ENCODE measurements at places on chromosomes 2 and 18.
A peak's percentile ranks its signal among the peaks of the same experiment; 100 is the strongest.

- no peak for DNase-seq
Observed at GRCh38 chr2:212815453-212815852, 276.9 kb upstream of the ERBB4 start.

GRCh38 chr2:209868271-209868994 is 96.8 kb downstream of the UNC80 start:
- no peak for DNase-seq

GRCh38 chr2:145751629-145752028 is 1231.7 kb upstream of the ZEB2 start:
- DNase-seq, result peak; percentile 66

DNA sequence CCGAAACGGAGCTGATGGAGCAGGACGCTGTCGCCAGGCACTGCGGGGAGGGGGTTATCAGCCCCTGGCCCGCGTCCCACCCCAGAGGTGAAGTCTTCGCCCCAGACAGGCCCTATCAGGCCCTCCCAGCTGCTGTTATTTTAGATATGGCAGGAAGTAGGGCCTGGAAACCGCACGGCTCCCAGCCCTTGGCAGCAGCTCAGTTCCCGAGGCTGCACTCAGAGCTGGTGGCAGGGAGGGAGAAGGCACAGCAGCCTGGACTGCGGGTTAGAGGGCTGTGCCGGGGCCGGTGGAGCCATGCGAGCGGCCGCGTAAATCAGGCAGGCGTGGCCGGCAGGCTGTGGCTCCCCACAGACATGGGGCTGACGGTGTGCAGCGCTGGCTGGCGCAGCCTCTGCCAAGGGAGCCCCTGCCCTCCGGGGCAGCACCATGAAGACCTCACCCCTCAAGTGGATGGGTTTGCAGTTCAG is 111.4 kb downstream of the NFATC1 start:
- DNase-seq, result peak; percentile 15

DNA sequence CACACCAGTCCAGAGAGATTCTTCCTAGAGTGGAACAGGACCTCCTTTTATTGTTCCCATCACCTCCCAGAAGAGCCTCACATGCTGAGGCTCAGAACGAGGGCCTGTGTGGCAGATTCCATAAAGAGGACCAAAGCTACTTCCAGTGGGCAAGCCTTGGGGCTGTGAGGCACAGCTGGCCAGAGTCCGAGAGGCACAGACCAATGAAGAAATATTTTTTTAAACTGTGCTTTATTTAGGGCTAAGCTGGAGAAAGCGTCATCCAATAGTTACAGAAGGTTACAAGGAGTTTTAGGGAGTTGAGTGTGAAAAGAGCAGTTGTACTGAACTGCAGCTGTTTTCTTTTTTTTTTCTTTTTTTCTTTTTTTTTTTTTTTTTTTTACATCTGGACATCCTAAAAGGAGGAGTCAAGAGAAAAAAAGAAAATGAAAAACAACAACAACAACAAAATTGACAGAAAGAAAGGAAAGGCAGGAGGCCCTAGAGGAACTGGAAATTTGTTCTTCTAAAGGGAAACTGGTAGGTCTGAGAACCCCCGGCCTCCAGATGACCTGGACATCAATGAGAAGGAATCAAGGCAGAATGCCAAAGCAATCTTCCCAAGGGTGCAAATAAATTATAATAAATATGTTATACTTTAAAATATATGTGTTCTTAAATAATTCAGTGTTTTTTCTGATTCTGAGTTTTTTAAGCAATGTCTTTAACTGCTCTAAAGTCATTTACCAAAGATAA is 322.6 kb downstream of the CELF4 start:
- no peak for DNase-seq

DNA sequence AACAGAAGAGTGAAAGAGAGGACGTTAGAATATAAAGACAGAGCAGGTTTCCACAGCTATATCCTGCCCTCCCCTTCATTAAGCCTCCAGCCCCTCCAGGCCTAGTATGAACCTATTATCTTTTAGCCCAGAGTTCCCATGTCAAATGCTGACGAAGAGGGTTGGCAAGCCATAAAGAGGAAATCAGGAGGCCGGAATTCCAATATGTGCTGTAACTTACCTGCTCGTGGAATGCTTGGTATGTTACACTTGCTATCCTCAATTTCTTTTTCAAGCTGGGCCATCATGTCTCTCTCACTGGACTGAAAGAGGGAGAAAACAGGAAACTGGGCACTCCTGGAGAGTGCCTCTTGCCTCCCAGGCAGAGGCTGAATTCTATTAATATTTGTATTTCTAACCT is 264.1 kb downstream of the TRIB2 start:
- peak; percentile 41 for DNase-seq

- DNase-seq, result no peak
Observed at GRCh38 chr18:2610549-2610948, 39.2 kb downstream of the NDC80 start.

DNA sequence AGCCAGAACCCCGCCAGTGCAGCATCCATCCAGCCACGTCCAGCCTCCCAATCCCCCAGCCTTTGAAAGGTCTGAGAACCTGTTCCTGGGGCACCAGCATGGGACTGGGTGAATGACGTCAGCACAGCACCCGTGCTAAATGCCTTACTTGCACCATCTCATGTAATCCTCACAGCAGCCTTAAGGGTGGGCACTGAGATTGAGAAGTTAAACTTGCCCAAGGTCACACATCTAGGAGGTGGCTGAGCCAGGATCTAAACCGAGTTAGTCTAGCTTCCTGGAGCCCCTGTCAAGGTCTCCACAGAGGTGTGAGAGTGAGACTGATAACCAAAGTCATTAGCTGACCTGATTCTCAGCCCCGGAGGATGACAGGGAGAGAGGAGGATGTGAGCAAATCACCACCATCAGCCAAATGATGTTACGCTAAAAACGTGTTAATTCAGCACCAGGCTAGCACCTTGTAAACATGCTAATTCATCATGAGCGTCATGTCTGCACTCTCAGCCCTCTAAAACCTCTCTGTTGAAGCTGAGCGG is 4.6 kb downstream of the CD8A start:
- DNase-seq, result no peak

DNA sequence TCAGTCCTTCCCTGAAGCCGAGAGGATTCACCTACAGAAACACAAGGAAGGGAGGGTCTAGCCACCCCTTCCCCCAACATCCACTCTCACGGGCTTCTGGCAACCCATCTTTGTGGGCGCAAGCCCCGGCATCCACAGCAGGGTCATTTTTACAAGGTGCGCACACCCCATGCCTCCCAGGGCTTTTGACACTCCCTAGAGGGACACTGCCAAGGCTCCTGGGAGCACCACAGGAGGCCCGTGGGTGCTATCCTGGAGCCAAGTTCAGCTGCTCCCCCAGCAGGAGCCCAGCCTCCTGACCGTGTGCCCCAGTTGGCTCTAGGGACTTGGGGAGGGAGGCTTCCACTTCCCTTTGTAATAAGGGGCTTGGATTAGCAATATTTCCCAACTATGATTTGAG is 251.6 kb downstream of the TNS1 start:
- no peak for DNase-seq

DNA sequence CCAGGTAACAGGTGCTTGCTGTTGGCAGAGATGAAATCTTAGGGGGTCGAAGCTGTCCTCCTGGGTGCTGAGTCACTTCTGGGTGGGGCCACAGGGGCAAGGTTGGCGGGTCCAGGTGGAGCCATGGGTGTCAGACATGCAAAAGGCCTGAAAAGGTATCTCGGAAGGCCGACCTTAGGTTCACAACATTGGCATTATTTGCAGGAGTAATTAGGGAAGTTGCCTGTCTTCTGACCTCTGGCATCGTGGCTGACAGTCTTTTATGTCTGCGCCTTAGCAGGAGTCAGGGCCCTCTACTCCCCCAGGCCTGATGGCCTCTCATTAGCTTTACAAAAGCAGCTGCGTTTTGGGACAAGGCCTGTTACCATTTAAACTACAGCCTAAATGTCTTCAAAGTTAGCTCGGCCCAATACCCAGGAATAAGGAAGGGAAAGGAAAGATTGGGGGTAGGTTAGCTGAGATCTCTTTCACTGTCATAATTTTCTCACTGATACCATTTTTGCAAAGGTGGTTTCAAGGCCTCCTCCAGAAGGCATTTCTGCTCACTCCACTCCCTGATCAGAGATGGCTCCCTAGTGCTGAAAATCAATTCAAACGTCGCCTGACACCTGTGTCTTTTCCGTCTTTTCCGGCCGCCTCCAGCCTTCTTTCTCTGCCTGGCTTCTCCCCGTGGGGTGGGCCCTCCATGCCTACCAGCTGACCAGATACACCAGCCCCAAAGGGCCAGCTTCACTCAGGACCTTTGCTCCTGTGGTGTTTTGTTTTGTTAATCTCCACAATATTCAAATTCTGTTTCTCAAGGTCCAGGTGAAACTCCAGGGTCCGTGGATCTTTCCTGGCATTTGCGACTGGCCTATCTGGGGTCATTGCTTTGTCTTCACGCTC is 90.8 kb downstream of the RHOB start:
- DNase-seq, result no peak

DNA sequence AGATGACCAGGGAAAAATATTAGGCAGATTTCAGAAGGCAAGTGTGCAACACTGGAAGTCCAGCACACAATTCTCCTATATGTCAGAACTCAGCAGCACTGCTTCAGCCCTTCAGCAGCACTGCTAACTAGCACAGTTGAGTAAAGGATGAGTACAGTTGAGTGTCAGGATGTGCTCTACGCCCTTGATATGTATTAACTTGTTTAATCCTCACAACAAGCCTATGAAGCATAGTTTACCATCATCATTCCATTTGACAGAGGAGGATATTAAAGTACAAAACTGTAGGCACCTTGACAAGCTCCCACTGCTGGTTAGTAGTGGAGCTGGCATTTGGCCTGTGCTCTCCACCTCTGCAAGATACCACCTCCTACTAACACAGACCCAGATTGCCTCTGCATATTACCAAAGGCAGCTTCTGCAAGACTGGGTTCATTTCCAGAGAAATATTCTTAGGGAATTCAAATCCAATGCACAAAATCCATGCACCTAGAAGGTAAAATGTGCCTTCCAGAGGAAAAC is 230.8 kb downstream of the ANAPC1 start:
- DNase-seq, result peak; percentile 69

GRCh38 chr2:206084439-206084869 is 1.5 kb downstream of the INO80D start:
- peak; percentile 69 for DNase-seq

DNA sequence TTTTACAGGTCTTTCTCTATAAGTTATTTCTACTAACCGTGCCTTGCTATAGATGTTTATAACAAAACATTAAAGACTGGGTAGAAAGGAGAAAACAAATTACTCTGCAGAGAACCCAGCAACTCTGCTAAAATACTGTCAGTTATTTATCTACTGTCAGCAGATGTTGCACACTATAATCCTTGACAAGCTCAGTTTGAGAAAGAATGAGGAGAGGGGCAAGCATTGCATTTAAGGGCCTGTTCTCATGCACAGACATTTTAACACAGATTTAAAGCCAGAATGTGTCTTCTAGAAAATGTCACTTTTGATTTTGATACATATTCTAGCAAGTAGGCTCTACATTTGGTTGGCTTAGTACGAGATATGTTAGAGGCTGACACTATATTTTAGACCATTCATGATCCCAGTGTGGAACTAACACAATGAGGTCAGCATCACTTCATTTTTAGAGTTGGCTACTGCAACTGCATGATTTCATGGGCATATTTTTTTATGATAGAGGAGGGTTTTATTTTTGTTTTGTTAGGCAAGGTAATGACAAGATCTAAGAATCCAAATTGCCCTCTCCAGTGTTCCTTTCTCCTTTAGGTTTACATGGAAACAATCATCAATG is 516.4 kb downstream of the ZEB2 start:
- no peak for DNase-seq

GRCh38 chr2:121136323-121136722 is 148.7 kb downstream of the TFCP2L1 start:
- DNase-seq, result no peak

GRCh38 chr2:88212251-88212790 is 42.2 kb downstream of the THNSL2 start:
- peak; percentile 23 for DNase-seq

DNA sequence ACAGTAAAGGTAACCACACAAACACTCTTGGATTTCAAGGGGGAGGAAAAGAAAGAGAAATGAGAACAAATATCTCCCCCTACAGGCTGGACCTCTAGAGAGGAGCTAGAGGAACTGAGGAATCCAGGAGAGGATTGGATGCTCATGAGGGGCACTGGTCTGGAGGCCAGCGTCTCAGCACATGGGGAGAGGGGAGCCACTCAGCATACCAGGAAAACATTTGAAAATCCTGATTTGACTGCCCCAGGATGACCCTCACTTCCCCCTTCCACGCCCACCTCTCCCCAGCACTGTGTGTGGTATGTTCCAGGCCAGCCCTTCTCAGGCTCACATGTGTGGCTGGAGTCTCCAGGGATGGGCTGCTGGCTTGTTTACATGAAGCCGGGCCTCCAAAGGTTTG is 396.8 kb upstream of the ID2 start:
- DNase-seq, result no peak

DNA sequence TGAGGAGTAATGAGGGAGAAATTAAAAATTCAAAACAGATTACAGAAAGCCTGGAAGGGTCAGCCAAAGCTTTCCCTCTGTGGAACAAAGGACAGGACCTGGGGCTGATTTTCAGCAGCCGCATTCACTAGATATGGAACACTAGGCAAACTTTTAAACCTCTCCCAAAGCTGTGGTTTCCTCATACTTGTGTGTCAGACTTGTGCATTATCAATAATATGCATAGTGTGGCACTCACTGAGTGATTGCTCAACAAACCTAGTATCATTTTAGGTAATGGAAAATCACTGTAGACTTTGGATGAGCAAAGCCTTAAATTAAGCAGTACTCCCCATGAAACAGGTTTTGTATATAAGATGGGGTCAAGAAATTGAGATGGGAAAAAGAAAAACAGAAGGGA is 26.3 kb upstream of the IKZF2 start:
- DNase-seq, result peak; percentile 31

DNA sequence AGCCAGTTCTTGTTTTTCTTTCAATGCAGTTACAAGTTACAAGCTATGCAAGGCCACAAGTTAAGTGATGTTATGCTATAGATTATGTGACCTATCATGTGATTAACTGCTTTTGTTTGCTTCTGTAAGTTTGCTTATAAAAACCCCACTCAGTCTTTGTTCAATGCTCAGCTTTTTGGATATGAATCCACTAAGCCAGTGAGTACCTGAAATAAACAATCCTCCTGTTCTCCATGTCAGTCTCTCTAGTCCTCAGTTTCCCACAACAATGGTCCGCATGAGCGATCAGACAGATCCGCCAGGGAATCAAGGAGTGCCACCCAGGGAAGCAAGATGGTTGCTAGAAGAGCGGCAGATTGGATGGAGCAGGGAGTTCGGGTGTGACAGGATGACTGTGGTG is 30.7 kb upstream of the ZNF236 start:
- no peak for DNase-seq

GRCh38 chr2:96262306-96262705 is 3.5 kb downstream of the TMEM127 start:
- DNase-seq, result no peak

- DNase-seq, result no peak
Observed at GRCh38 chr18:7902399-7902839, 335.3 kb downstream of the PTPRM start.
